ENCODE measurements at places on chromosomes 13 and 19.
A peak's percentile ranks its signal among the peaks of the same experiment; 100 is the strongest.

GRCh38 chr19:46515879-46516350 is 20.2 kb upstream of the PNMA8B start:
- no peak for DNase-seq

DNA sequence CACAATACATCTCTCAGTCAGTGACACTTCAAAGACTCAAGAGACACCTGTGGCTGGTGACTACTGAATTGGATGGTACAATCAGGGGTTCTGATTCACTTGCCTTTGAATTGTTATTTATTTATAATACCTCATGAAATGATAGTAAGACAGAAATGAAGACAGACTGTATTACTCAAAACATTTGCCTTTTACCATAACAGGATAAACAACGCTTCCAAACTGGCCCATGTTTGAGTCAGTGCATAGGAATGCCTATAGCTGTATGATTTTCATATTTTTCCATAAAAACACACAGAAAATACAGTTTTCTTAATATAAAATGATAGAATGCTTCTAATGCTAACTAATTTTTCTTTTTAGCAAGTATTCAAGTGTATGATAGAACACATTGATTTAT is 59.5 kb upstream of the FGF14 start:
- no peak for DNase-seq

GRCh38 chr13:83048419-83048818 is 833.9 kb downstream of the SLITRK1 start:
- DNase-seq, result no peak

DNA sequence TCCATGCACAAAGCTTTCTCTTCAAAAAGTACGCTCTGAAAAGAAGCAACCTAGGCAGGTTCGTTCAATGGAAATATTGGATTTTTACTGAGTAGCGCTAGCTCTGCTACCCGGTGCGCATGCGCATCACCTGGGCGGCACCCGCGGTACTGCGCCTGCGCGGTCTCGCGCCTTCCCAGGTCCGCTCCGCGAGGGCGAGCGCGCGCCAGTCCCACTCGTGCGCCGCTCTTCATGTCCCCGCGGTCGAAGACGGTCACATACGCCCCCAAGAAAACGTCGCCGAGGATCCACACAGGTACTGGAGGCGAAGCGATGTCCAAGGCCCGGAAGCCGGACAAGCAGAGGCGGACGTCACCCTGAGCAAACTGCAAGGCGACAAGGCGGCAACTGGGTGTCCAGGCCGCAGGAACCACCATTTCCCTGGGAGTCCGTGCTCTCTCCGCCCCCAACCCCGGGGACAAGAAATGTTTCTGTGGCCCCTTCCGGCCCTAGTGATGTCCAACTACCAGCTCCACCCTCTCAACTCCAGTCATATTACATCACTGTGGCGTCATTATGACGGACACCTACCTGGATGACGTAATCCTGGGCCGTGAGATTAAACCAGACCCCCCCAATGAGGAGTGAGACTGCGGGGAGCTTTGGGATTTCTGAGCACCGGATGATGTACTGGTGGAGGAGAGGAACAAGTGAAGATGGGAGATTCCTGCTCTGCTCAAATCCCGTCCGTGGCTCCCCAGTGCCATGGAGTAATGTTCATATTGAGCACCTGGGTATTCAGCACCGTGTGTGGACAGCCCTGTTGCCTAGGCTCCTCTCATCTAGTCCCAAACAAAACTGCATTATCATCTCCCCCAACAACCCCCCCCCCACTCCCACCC is 4.8 kb upstream of the KCNC3 start:
- DNase-seq, result peak; percentile 17

- DNase-seq, result no peak
These were observed 284.3 kb upstream of the MAB21L1 start for GRCh38 chr13:35760735-35761281.

DNA sequence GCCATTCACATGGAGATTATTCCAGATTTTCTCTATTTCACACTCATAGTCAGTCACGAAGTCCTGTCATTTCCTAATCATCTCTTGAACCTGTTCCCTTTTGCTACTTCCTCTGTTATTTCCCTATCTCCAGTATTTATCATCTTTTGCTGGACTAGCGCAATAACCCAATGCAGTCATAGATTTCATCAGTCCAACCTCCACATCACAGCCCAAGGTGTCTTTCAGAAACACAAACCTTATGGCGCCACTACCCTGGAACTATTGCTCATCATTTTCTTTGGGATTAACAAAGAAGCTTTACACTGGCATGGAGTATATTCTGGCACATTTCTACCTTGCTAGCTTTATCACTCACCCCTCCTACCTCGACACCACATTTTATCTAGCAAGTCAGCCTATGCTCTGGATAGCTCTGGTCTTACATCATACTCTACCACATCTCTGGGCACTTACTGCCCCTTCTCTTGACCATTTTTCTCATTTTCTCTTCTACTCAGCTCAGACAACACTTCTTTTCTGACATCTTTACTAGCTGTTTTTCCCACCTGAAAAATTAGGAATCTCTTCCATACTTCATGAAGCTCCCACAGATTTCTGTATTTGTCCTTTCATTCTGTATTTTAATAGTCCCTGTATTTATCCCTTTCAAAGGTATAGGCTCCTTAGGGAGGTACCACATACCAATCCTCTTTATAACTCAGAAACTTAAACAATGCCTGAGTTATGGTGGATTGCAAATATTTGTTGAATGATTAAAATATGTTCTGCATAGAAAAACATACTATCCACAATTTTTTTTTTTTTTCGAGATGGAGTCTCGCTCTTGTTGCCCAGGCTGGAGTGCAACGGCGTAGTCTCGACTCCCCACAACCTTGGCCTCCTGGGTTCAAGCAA is 534.7 kb downstream of the KLF12 start:
- no peak for DNase-seq

- DNase-seq, result peak; percentile 51
These were observed 9.7 kb upstream of the GIPC1 start for GRCh38 chr19:14505488-14506239.

DNA sequence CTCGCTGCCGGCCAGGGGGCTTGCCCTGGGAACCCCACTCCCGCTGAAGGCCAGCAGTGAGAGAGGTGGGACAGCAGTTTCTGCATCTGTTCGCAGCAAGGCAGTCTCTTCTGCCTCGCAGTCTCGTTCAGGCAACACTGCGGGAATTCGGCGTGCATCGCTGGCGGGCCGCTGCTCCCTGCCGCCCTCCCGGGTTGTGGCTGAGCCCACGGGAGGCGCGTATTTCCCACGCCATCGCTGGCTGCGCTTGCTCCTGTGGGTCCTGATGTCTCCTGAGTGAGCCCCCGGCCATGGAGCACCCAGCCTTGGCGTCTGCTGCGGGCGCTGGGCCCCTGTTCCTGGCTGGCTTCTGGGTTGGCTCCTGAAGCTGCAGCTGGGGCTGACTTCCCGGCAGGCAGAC is 227.9 kb downstream of the TEX29 start:
- DNase-seq, result no peak

GRCh38 chr13:107534548-107534947 is 680.8 kb downstream of the LIG4 start:
- DNase-seq, result no peak

DNA sequence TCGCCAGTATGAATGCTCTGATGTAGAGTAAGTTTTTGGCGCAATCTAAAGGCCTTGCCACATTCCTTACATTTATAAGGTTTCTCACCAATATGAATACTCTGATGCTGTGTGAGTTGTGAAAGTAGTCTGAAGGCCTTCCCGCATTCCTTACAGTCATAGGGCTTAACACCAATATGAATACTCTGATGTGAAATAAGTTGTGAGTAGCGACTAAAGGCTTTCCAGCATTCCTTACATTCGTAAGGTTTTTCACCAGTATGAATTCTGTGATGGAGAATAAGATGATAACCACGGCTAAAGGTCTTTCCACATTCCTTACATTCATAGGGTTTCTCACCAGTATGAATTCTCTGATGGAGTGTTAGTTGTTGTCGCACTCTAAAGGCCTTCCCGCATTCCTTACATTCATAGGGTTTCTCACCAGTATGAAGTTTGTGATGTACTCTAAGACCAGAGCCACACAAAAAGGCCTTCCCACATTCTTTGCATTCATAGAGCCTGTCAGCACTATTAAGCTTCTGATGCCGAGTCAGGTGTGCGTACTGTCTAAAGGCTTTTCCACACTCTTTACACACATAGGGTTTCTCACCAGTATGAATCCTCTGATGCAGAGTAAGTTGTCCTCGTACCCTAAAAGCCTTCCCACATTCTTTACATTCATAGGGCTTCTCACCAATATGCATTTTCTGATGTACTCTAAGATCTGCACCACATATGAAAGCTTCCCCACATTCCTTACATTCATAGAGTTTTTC is 14.1 kb upstream of the ZFP14 start:
- DNase-seq, result no peak

GRCh38 chr13:19957320-19958154 is 990 bp upstream of the ZMYM2 start:
- DNase-seq, result peak; percentile 47

- DNase-seq, result no peak
These were observed 31.2 kb upstream of the CACNA1A start for GRCh38 chr19:13537454-13537853.

DNA sequence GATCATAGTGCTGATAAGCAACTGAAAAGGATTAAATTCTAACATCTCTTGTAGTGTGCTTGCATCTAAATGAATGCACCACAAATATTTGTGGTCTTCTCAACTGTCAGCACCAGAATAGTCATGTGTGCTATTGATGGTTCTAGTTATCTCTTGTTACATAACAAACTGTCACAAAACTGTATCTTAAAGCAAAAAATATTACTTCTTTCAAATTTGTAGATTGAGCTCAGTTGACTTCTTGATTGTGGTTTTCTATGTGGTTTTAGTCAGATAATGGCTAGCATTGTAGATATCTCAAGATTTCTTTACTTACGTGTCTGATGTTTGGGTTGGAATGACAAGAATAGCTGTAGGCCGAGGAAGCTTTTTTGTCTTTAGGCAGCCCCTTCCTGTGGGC is 431.3 kb downstream of the SLITRK6 start:
- DNase-seq, result peak; percentile 46

GRCh38 chr19:20334760-20335159 is 167.7 kb downstream of the ZNF486 start:
- no peak for DNase-seq

All from fibroblast of skin of left biceps (primary cell).